Hematopoietic multipotent progenitor cell (in vitro differentiated cells): ENCODE measurements at places on chromosomes 5 and 9. TPM values are rescaled to one million over a fixed set of nuclear protein-coding genes. Genes with fewer than 3 reads are reported as not detected.

F2RL1 gene
- total RNA-seq: 50.9 TPM

MYMK gene
- total RNA-seq: not detected

HMMR gene
- total RNA-seq: 0.54 TPM

TUBB4B gene
- 141 TPM for total RNA-seq

- no peak for DNase-seq
These were observed 173.4 kb downstream of the NDUFS4 start for GRCh38 chr5:53733853-53734252.

DNA sequence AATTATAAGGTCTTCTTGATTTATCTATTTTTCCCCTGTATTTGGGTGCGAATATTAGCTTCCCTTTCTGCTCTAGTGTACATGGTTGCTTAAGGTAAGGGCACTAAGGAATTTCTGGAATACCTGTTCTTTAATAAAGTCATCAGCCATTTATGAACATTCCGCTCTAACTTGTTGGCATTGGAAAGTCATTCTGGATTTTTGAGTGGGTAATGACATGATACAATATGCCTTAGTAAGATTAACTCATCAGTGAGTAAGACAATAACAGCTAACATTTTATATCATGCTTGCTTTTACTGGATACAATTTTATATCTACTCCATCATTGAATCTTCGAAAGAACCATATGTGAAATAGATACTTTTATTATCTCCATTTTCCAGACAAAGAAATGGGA is 196.1 kb downstream of the ARRDC3 start:
- no peak for DNase-seq

DNA sequence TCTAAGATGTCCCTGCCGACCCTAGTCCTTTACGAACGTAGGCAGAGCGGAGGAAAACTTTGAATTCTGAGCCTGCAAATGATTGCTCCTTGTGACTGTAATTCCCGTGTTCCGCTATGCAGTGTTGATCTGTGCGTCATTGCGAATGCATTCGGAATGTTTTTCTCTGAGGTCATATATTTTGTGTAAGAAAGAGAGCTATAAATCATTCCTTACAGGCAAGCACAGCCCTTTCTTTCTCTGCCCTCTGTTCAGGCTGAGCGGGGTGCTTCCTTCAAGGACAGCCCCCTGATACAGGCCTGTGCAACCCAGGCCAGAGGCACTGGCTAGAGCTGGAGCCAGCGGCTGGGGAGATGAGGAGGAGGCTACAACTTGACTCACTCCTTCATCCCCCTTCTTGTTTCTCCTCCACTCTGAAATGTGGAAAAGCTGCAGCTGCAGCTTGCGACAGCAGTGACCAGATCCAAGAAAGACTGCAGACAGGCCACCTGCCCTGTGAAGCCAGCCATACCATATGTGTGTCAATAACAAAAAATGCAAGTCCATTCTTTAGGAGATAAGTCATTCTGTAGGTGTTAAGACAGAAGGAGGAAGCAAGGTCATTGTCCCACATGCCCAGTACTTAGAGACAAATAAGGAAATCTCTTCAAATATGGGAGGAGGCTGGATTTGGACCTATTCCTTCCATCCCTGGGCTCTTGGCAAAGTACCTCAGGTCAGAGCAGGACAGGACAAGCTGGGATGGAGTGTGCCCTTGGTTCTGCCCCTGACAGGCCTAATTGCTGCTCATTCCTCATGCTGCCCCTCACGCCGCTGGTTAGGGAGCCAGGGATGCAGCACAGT is 345.7 kb upstream of the WWC1 start:
- no peak for DNase-seq

GRCh38 chr9:114280636-114281472 is 42.0 kb upstream of the ORM1 start:
- no peak for DNase-seq

DNA sequence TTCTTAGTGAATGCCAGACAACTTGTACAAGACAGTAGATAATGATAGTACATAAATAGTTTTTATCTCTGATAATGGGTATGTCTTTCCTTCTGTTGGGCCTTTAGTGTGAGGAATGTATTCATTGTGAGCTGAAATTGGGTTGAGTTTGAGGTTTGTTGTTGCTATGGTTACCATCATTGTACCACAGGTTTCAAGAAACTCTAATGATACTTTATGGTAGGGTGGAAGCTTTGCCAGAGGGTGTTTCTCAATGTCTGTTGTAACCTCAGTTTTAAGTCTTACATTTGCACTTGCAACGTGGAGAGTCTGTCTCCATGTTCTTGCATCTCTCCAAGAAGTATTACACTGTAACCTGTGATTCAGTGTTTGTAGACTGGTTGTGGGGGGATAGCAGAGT is 1550.1 kb downstream of the MAT2B start:
- DNase-seq: no peak

DNA sequence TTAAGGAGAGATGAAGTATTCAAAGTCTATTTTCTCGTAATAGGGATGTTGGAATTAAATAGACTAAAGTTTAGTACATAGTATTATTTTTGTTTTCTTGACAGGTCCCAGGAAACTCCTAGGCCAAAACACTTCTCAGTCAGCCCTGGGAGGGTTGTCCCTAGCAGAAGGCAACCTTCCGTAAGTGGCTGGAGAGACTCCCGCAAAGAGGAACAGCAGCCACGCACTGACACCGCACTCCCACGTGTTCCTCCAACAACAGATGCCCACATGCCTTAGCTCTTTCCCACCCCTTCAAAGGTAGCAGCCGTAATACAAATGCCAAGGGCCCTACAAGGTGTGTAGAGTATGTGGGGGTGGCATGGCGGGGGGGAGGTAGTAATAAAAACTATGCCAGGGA is 28.4 kb downstream of the PCDHGC5 start:
- no peak for DNase-seq

DNA sequence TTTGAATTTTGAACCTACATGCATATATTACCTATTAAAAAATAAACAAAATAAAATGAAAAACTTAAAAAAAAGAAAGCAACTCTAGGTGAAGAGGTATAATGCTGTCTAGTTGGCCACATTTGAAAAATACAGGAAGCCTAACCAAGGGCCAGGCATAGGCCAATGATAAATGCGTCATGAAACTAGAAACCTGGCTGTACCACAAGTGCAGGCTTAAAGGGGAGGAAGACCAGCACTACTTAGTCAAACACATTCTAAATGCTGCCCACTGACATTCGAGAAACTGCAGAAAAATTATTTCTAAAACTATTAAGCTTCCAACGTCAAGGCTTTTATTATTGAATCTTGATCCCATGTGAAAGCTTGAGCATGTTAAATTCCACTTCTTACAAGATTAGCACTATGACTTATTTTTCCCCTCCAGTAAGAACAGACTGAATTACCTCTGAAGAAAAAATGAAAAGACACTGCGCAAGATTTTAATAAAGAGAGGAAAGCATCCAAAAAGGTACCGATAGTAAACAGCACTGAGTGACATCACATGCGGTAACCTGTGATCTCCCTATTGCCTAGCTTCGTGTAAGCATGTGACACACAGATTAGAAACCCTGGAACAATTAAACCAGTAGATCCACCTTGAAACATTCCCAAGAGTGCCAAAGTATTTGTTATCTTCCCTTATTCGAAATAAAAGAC is 16.2 kb downstream of the CDC14B start:
- no peak for DNase-seq

GRCh38 chr5:142823806-142824205 is 53.6 kb downstream of the ARHGAP26 start:
- DNase-seq: no peak

DNA sequence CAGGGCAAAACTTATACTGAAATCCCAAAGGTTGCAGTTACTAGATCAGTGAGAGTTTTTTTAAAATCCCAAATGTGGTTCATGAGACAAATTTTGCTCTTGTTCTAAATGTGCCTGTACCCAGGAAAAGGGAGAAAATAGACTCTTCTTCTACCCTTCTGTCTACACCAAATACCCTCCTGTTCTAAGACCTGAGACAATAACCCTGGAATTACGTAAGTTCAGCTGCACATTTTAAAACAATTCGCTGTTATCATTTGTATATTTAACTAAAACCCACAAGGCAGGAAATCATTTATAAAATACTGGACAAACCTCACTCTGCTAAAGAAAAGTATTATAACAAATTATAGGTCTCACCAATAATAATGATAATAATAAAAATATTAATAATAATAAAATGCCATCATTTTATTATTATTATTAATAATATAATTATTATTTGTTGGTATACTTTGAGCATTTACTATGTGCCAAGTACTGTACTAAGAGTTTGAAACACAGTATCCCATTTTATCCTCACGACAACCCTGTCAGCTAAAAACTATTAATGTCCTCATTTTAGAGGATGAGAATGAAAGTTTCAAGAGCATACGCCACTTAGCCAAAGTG is 49.8 kb upstream of the AFAP1L1 start:
- DNase-seq: no peak

DNA sequence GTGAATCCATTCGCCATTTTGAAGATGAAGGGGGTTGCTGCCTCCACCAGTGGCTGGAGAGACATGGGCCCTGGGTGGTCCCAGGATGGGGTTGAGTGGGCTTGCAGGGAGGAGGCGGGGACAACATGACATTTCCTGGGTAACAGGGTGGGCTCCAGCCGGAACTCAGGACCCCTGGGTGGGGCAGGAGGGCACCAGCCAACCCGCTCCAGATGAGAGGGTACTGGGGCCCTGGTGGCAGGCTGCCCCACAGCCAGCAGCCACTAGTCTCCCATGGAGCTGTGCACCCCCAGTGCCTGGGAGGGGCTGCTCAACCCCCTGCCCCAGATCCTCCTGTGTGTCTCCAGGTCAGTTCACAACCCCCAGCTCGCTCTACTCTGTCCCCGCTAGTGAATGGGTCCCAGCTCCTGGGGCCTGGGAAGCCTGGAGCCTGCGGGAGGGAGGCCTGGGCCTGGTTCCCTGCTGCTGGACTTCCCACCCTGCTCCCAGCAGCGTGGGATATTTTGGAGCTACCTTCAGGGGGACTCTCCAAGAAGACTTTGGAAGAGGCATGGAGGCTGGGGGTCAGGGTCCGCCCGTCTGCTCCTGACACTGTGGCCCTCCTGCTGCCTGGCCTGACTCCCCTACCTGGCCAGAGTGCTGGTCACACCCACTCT is 55.9 kb downstream of the AHRR start:
- no peak for DNase-seq

DNA sequence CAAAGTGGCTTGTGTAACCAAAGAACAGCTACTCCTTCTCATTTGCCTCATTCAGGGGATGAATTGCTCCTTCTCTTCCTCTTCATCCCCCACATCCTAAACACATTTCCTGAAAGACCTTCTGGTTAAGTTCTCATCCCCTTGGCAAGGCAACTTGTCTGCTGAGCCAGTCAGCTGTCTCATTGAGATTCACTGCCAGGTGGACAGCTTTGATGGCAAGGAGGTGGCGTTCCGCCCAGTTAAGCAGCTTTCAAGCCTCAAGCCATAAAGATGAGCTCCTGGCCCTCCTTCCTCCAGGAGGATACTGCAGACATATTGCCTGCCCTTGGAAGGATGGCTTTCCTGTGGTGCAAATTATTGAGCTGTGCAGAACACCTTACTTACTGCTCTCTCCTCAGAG is 448.6 kb upstream of the MPDZ start:
- DNase-seq: no peak

DNA sequence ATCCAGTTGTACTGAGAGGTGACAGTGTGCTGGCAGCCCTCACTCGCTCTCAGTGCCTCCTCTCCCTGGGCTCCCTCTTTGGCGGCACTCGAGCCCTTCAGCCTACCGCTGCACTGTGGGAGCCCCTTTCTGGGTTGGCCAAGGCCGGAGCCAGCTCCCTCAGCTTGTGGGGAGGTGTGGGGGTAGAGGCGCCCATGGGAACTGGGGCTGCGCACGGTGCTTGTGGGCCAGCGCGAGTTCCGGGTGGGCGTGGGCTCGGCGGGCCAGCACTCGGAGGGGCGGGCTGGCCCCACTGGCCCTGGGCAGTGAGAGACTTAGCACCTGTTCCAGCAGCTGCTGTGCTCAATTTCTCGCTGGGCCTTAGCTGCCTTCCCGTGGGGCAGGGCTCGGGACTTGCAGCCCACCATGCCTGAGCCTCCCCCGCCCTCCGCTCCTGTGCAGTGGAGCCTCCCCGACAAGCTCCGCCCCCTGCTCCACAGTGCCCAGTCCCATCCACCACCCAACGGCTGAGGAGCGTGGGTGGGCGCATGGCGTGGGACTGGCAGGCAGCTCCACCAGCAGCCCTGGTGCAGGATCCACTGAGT is 342.2 kb upstream of the ZNF608 start:
- no peak for DNase-seq

GRCh38 chr9:69206047-69206446 is 32.0 kb downstream of the TJP2 start:
- no peak for DNase-seq

GRCh38 chr9:134101623-134102149 is 33.9 kb upstream of the BRD3 start:
- DNase-seq: no peak

GRCh38 chr5:178330791-178331404 is 98.3 kb upstream of the PHYKPL start:
- no peak for DNase-seq

GRCh38 chr9:132630811-132631210 is 39.0 kb downstream of the DDX31 start:
- DNase-seq: no peak

GRCh38 chr9:103410059-103410458 is 414.9 kb downstream of the CYLC2 start:
- DNase-seq: no peak

DNA sequence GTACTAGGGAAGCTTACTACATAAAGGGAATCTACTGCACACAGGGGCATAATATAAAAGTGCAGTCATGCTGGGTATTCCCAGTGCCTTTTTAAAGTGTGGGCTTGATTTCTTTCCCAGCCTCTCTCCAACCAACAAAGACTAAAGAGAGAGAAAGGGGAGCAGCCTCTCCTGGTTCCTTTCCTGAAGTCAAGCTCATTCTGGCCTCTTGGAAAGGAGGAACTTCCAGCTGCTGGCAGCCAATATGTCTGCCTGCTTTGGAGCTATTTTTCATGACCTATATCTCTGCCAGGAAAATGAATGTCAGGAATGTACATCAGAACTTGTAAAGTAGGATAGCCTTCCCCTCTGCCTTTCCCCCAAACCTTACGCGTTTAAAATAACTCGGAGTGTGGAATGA is 57.1 kb downstream of the RAB3C start:
- no peak for DNase-seq
